ENCODE measurements at places on chromosomes 2 and 18.

DNA sequence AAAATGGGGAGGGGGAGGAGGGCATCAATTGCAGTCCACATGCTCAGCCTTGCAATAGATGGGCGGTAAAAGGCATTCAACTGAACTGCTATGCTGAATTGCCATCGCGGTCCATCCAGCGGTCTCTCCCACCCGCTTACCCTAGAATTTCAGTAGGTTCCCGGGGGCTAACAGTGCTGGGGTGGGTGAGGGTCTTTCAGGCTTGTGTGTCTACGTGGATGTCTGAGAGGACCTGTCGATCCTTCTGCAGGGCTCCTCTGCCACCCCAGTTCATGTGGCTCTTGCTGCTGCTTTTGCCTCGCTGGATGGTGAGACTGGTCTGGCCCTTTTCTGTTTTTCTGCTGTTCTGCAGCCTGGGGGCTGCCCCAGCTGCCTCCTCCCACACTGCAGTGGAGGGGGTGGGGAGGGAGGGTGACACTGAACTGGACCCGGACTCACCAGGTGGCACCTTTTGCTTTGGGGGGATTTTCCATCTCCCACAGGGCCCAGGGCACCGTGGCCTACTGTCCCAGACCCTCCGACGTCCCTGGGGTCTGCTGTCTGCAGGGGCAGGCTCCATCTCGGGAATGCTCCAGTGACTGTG is 14.1 kb downstream of the ACKR3 start:
- no peak for DNase-seq

GRCh38 chr2:54675738-54676137 is 47.7 kb upstream of the EML6 start:
- no peak for DNase-seq

- no peak for DNase-seq
Observed at GRCh38 chr2:149467436-149467835, 120.1 kb downstream of the MMADHC start.

- no peak for DNase-seq
Observed at GRCh38 chr2:29260142-29260772, 145.0 kb downstream of the CLIP4 start.

DNA sequence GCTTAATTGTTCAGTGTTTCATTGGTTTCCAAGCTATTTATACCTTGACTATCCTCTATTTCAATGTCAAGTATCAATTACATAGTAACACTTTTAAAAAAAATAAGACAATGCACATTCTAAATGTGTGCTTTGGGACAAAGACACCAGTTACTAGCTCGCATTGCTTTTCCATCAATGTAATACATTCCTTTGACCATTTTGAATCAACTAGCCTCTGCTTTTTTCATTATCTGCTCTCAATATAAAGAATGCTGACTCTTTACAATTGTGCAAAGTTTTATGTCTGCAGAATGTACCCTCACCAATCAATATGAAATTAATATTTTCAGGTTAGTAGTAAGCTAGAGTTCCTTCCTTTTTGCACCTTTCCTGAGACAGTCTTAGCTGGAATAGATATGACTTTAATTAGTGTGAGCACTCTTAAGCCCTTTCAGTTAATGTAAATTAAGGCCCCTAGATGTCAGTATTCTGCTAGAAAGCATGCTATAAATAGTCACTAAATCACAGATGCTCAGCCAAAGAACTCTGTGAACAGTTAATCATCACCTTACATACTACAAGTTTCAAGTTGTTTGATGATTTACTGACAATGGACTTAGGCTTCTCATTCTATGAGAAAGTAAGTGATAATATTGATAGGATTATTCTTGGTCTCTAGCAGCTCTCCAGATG is 413.6 kb downstream of the PTH2R start:
- DNase-seq = no peak

GRCh38 chr2:23826771-23827170 is 100.2 kb downstream of the ATAD2B start:
- DNase-seq = no peak

- no peak for DNase-seq
Observed at GRCh38 chr2:215738351-215738750, 275.0 kb downstream of the MREG start.

GRCh38 chr18:33873112-33873511 is 295.1 kb downstream of the ASXL3 start:
- DNase-seq = no peak

GRCh38 chr2:170189757-170190156 is 11.8 kb downstream of the MYO3B start:
- DNase-seq = no peak

DNA sequence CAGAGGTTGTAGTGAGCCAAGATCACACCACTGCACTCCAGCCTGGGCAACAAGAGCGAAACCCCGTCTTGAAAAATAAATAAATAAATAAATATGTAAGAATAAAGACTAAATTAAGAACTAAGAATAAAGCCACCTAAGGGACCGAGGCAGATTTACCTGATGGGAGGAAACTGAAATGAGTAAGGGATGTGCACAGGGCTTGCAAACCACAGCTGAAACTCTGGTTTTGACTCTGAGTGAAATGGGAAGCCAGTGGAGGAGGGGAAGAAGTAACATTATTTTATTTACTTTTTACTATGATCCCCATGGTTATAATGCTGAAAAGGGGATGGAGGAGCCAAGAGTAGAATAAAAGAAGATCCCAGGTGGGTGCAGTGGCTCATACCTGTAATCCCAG is 107.3 kb downstream of the CABYR start:
- no peak for DNase-seq

DNA sequence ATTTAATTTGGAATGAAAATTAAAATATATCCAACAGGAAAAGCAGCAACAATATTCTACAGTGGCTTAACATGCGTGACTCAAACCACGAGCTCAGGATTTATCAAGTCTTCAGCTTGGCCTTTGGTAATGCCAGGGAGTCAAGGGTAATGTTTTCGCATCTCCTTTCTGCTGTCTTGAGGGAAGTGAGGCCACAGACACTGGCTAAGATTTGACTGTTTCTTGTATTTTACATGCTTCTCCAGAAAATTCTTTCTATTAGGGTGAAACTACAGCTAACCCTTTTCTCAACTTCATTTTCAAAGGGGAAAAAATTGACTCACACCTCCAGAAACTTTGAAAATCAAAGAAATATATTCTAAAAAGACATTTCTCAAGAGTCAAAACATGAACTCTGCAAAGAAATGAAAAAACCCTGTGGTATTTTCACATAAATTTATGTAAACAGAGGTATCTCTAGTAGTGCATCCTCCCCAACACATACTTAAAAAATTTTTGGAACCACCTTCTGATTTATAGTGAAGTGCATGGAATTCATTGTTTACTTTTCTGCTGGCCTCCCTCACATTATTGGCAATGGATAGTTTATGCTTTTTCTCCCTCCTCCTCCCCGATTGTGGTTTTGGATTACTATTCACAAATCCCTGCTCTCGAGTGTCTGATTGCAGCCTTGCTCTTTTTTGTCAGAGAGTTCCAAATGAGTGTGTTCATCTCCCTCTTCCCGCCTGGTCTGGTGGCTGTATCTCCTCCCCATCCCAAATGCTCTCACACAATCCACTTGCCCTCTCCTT is 48.7 kb downstream of the DPP4 start:
- DNase-seq = no peak

DNA sequence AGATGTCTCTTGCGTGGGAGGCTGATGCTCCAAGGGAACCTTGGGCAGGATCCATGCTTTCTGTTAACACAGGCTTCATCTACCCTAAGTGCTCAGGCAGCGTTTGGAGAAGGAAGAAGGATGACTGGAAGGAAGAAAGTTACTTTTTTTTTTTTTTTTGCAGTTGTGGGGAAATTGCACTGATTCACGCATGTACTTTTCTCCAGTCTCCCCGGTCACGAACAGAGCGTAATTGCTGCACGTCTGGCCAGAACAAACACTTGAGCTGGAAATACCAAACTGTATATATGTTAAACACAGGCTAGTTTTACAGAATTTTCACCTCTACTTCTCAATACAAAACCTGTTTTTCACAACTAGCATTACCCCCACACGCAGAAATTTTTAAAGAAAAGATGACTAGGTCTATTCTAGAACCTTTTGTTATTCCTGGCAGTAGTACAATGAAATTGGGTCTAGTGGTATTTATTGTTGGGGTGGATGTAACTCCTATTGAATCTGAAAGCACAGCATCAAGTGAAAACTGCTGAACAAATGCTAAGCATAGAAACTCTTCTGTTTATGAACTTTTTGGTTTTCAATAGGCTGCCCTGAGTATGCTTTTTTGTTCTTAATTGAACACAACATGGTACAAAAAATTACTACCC is 9.3 kb upstream of the SCYGR5 start:
- no peak for DNase-seq

GRCh38 chr2:18551623-18552022 is 8.8 kb downstream of the RDH14 start:
- no peak for DNase-seq

DNA sequence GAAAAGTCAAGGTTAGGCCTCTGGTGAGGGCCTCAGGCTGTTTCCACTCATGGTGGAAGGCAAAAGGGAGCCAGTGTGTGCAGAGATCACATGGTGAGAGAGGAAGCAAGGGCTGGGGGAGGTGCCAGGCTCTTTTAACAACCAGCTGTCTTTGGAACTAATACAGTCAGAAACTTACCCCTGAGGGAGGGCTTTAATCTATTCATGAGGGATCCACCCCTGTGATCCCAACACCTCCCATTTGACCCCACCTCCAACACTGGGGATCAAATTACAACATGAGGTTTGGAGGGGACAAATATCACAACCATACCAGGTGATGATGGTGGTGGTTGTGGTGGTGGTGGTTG is 10.9 kb downstream of the POLI start:
- no peak for DNase-seq

DNA sequence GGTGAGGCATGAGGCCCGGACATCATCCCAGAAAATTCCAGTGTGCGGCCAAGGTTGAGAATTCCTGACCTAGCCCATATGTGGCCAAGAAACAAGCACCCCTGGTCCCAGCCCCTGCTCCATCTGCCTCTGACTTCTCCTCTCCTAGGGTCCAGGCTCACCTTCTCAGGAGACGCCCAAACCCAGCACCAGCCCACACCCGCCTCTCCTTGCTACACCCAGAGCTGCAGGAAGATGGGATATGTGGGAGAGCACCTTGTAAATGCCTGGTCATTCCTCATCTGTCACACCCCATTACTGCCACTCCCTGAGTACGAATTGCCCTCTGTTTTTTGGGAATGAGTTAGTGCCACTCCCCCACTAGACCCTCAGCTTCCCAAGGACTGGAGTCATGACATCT is 7.3 kb upstream of the ATP6V1B1 start:
- DNase-seq = no peak

DNA sequence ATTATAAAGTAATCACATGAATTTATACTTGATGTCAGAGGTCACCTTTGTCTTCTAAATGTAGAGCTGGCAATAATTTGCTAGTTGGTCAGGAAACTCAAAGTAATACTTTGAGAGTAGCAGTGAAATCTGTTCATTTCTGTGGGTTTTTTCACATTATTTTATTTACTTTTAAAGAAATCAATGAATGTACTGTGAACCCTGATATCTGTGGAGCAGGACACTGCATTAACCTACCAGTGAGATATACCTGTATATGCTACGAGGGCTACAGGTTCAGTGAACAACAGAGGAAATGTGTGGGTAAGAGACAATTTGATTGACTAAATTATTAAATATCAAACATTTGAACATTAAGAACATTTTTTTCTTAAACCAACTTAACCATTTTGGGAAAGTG is 203.0 kb upstream of the RASGRP3 start:
- DNase-seq = no peak

GRCh38 chr2:38508311-38509039 is 94.3 kb downstream of the HNRNPLL start:
- peak; percentile 75 for DNase-seq

GRCh38 chr18:801137-801536 is 10.9 kb downstream of the YES1 start:
- no peak for DNase-seq

GRCh38 chr2:20615068-20615465 is 35.8 kb downstream of the HS1BP3 start:
- DNase-seq = no peak

DNA sequence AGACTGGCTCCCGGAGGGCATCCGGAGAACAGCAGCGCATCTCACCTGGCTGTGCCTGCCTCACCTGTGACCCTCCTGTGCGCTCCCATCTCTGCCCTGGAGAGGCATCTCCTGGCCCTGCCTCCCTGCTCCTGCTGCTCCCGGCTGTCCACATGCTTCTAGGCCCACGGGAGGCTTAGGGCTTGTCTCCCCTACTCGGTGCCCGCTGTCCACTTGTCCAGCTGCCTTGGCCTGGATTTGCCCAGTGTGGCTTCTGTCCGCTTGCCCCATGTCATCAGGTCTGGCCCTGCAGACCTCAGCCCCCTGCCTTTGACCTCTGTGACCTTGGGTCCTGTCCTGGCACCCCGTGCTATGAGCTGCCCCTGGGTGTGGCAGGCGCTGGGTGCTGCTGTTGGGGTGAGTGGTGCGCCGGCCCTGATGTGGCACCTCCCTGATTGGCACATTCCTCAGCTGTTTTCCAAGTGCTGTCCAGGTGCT is 4.5 kb downstream of the BOK start:
- no peak for DNase-seq

Measured in naive thymus-derived CD8-positive, alpha-beta T cell (primary cell).